Activated naive CD4-positive, alpha-beta T cell treated with anti-CD3 and anti-CD28 coated beads, Interleukin-2, amount 50 U/mL, for 16 hours (primary cell): ENCODE measurements at places on chromosomes 16 and 17.
A peak's percentile ranks its signal among the peaks of the same experiment; 100 is the strongest.

GRCh38 chr16:81624760-81625543, 154.1 kb upstream of the PLCG2 start:
- DNase-seq, result no peak

DNA sequence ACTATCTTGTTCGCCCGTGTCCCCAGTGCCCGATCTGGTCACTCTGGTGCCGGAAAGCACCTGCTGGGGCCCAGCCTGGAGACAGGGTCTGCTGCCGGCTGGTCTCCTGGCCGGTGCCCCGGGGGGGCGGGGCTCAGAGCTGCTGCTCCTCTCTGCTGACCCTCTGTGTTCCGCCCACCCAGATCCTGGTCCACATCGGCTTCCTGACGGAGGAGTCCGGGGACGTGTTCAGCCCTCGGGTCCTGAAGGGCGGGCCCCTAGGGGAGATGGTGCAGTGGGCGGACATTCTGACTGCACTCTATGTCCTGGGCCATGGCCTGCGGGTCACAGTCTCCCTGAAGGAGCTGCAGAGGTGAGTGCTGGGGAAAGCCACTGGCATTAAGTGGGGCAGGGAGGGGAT, 37.6 kb downstream of the MGAT5B start:
- DNase-seq, result no peak

- no peak for DNase-seq
These were observed 44.9 kb upstream of the BAHCC1 start for GRCh38 chr17:81350320-81350890.

DNA sequence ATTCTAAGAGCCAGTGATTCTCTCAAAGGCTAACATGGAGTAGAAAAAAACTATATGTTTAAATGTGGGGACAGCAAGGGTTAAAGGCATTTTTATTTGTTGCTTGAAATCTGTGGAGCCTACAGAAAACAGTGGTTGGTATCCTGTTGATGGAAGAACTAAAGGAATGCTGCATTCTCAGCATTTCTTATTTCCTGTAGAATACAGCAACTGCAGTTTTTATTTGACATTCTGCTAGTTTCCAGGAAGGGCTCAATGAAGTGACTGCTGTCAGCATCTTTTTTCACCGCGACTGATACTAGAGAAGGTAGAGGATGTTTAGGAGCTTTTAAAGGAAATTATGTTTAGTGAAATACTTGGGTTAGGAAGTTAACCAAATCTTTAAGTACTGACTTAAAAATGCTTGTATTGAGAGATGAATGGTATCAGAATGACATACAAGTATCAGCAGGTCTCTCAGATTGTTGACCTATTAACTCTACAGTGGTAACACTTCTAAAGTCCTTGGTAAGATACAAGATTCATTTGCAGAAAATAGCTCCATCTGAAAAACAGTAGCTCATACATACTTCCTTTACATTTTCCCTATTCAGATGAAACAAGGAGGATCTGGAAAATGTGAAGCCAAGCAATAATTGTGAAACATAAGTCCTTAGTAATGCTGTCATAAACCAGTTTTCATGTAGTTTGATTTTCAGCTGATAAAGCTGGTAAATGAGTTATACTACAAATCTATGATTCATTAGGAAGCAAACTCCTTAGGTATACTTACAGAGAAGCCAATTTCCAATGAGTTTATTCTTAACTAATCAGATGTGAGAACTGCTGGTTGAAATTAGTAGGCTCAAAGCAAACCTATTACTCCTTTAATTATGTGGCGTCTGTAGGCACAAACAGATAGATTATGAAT, 15.2 kb downstream of the CLTC start:
- no peak for DNase-seq

- peak; percentile 70 for DNase-seq
These were observed 17.7 kb downstream of the PSMD11 start for GRCh38 chr17:32461853-32462617.

DNA sequence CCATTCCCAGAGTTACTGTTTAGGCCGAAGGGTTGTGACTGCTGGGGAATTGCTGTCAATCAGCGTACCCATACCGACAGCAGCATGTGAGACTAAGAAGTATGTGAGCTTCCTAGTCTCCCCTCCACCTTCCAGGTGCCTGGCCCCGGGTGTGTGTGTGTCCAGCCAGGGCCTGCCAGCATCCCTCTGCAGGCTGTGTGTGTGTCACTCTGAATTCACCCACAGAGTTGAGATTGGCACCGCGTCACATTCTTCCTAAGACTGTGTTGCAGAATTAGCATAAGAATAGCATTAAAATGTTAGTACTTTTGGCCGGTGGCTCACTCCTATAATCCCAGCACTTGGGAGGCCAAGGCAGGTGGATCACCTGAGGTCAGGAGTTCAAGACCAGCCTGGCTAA, 31.8 kb downstream of the PRMT7 start:
- no peak for DNase-seq

DNA sequence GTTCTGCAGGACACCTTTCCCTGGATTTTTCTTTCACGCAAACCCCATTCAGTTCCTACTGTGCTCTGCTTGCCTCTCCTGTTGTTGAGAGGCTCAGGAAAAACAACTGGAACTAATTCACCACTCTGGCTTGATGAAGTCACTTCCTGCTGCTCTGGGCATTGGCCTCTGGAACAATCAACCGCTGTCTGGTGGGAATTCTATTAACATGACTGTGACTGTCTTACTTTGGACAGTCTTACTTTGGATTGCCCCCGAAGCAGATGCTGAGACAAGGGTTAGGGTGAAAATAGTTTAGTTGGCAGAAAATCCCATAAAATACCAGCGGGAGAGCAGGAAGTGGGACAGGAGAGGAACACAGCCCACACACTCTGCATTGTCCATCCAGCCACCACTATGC, 90.0 kb upstream of the HSBP1 start:
- no peak for DNase-seq

- no peak for DNase-seq
These were observed 15.3 kb downstream of the ZBTB4 start for GRCh38 chr17:7464081-7464480.

GRCh38 chr16:73043828-73044467, 4.0 kb downstream of the ZFHX3 start:
- DNase-seq, result no peak
